ENCODE measurements at places on chromosomes 1 and 21.

GRCh38 chr1:50846224-50846839 lies 113.7 kb downstream of the FAF1 start:
- no peak for DNase-seq

DNA sequence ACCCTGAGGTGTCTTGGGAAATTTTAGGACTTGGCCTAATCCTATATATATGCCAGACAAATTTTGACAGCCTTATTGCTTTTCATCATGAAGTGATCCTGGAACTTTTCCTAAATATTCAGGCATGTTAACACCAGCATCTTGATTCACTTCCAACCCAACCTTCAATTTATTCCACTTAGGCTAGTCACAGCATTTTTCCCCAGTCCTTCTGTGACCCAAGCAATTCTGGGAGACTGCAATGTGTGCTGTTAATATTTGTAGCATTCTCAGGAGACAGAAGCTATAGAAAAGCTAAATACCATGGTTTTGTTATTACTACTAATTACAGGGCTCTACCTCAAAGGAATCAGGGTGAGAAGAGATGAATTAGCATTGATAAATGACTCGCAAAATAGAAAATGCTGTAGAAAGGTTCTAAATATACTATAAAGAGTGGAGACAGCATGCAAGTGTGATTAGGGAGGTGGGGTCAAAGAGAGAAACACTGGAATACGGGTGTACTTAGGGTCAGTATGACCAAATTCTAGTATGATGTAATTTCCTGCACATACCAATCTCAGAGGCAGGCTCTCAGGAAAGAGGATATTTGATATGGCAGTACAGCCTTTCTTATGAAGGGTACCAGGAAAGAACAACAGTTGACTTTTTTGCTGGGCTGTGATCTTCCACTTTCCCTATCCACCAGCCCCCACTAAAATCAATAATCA lies 29.1 kb downstream of the PRRX1 start:
- DNase-seq = no peak

DNA sequence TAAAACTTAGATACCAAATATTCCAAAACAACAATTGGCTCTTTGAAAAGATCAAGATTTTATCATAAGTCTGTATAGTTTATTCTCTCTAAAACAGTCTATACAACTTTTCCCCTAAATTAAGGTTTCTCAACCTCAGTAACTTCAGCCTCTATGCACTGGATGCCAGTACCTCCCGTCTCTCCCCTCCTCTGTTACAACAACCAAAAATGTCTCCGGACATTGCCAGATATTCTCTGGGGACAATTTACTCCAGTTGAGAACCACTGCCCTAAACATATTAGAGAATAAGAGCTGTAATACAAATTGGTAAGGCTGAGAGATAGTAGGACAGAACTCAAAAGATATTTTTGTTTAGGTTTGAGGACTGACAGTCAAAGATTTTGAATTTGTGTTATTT lies 71.6 kb downstream of the TMEM200B start:
- DNase-seq = no peak

GRCh38 chr1:96878640-96879039 lies 157.1 kb downstream of the PTBP2 start:
- no peak for DNase-seq

DNA sequence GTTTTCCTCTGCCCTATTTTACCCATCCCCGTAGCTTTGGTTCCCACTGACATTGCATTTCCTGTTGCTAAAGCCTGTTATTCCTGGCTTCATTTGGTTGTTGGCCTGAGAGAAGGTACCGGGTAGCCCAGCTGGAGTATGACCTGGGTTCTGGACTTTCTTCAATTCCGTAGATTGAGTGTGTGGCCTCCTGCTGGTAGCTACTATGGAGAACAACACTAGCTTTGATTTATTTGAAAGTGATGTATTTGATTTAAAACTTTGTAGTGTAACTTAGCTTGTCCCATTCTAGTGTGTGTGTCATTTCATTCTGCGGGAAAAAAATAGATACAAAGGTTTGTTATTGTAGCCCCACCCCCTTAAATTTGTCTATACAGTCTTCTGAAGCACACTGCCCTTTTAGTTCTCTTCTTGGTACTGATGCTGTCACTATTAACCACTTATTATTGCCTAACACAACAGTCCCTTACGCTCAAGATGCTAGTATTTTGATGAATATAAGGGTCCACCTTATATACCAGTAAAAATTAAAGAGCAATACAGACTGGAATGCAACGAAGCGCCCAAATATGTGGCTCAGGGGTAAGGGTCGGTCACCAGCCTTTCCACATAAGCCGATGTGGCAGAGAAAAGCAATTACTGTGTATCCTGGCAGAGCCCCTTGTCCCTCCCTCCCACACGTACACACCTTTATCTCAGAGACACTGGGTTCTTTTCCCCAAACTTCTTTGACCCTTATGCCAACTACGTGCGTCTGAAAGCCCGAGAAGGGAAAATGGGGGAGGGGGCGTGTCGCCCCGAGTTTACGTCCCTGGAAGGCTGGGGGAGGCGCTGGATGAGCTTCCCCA lies 643 bp upstream of the MOV10 start:
- DNase-seq = no peak

DNA sequence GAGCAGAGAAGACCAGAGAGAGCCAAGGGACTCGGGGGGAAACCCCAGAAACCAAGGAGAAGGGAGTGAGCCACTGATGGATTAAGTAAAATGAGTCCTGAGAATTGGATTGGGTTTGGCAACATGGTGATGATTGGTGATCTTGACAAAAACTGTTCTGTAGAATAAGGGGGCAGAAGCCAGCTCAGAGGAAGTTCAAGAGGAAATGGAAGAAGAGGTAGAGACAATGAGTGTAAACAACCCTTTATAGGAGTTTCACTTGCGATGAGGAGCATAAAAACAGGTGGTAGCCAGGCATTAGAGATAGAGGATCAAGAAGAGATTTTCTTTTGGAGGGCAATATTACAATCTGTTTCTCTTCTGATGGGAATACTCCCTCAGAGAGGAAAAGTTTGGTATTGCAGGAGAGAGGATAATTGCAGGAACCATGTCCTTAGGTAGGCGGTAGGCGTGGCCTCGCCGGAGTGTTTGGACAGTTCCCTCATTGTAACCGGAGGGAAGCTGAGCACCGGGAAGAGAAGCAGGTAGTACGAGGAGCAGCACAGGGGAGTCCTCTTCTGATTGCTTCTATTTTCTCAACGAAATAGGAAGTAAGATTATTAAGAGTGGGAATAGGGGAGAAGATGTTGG lies 68.4 kb upstream of the TENT5C start:
- DNase-seq = no peak

All from epithelial cell of prostate (primary cell).